A549 treated with Hydrocortisone at 1 μM for 4 hours (cell line): ENCODE measurements at places on chromosomes 2 and 18. TPM values are rescaled to one million over a fixed set of nuclear protein-coding genes. Genes with fewer than 3 reads are reported as not detected.

IL36A gene
- total RNA-seq: not detected in 5 replicates

KATNAL2 gene
- total RNA-seq: 1.2 to 2.0 TPM (median 1.7 TPM) in 5 replicates

SLC8A1 gene
- total RNA-seq: 0.21 to 0.41 TPM (median 0.29 TPM) in 5 replicates

PRKD3 gene
- 8.7 to 17.6 TPM (median 13.2 TPM) in 5 replicates for total RNA-seq

IGFBP5 gene
- 0.14 to 0.17 TPM (median 0.17 TPM) in 5 replicates for total RNA-seq

INHA gene
- total RNA-seq: 0.35 to 0.58 TPM (median 0.47 TPM) in 5 replicates

SIX3 gene
- 1.9 to 2.9 TPM (median 2.8 TPM) in 5 replicates for total RNA-seq

GPR45 gene
- not detected in 5 replicates for total RNA-seq

B3GNT7 gene
- total RNA-seq: 2.0 to 3.1 TPM (median 2.3 TPM) in 5 replicates

TMEM247 gene
- total RNA-seq: not detected in 5 replicates
